Adipocyte (in vitro differentiated cells): ENCODE measurements at places on chromosomes 3 and 15.

GRCh38 chr3:185537369-185537970, 14.9 kb downstream of the LIPH start:
- peak; percentile 35 for DNase-seq

DNA sequence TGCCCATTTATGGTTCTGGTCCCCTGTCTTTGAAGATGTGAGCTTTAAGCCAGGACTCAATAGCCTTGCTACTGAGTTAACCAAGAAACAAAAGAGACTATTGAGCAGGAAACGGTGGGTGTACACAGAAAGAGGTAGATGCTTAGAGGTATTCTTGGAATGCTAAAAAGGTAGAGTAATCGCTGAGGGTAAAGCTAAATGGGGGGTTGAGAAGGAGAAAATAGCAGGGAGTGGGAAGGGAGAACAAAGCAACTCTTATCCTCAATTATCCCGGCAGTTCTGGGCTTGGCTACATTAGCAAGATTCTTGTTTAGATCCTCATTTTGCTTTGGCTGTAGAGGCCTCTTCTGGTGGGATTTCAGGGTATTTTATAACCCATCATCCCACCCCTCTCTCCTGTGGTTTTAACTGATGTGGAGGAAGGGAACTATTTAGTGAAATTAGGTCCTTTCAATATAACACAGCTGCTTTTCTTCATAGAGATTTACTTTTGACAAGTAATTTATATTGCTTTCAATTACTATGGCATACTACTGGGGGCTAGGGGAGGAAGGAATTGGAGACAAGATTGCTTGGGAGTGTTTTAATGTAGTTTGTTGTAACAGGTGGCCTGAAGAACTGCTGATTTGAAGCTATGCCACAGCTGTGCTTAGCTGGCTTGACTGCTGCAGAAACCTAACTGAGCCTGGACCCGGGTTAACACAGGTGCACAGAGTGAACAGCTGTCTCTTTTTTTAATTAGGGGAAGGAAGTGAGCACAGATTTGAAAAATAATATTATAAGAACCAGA, 234.3 kb upstream of the CCDC54 start:
- DNase-seq: no peak

- peak; percentile 97 for DNase-seq
These were observed 19.6 kb downstream of the PLXNA1 start for GRCh38 chr3:127002195-127003174.

DNA sequence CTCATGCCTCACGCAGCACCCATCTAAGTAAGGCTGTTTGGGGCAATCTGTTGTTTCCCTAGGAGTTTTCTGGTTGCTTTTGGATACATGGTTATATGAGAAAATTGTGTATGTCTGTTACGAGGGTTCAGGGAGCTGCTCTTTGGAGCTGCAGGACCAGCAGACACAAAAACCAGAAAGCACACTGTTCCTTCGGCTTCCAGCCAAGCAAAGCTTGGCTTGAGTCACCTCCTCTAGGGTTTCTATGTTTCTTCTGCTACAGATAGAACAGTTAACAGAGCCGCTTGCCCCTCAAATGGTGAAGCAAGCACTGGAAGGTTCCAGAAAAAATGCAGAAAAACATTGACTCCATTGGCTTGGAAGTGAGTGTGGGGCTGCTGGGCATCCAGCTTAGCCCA, 49.2 kb upstream of the CTDSPL start:
- no peak for DNase-seq

DNA sequence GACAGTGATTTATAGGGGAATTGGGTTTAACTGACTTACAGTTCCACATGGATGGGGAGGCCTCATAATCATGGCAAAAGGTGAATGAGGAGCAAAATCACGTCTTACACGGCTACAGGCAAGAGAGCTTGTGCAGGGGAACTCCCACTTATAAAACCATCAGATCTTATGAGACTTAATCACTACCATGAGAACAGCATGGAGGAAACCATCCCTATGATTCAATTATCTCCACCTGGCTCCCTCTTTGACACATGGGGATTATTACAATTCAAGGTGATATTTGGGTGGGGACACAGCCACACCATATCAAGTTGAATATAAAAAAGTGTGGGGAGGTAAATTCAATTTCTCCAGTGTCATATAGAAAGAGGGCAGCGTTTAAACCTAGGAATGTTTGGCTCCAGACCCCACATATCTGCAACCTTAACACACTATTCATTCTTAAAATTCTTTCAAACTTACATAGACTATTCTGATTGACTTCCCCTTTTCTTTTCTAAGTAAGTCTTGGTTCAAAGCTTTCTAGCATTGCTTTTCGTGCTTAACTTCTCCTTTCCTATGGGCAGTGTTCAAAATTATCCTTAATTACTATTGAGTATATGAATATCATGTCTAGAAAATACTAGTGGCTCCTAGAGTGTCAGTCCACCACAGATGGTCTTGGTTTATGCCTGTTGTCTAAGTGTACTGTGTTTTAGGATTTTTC, 446.7 kb upstream of the GBE1 start:
- no peak for DNase-seq

- no peak for DNase-seq
These were observed 10.2 kb upstream of the CP start for GRCh38 chr3:149231871-149232270.

GRCh38 chr3:186002884-186003472, 65.2 kb upstream of the TRA2B start:
- no peak for DNase-seq

DNA sequence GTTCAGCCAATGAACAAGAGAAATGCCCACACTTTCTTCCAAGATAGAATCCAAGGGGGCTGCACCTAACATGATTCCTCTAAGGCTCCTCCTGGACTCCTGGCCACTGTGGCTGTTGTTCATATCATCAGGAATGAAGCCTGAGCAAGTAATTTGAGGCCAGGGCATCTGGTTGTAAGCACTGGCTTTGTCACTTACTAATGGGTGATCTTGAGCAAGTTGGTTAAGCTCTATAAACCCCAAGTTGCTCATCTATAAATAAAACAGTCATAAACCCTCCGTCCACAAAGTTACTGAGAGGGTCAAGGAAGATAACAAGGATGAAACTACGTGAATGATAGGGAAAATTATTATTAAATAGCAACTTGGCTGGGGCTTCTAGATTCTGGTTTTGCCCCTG, 58.3 kb downstream of the CDC25A start:
- peak; percentile 30 for DNase-seq

GRCh38 chr3:188310270-188310710, 156.3 kb downstream of the LPP start:
- DNase-seq: peak; percentile 20

- DNase-seq: peak; percentile 54
These were observed 27.4 kb downstream of the TMOD3 start for GRCh38 chr15:51856714-51857380.

- DNase-seq: peak; percentile 74
These were observed 337.7 kb upstream of the AGTR1 start for GRCh38 chr3:148360051-148360450.

DNA sequence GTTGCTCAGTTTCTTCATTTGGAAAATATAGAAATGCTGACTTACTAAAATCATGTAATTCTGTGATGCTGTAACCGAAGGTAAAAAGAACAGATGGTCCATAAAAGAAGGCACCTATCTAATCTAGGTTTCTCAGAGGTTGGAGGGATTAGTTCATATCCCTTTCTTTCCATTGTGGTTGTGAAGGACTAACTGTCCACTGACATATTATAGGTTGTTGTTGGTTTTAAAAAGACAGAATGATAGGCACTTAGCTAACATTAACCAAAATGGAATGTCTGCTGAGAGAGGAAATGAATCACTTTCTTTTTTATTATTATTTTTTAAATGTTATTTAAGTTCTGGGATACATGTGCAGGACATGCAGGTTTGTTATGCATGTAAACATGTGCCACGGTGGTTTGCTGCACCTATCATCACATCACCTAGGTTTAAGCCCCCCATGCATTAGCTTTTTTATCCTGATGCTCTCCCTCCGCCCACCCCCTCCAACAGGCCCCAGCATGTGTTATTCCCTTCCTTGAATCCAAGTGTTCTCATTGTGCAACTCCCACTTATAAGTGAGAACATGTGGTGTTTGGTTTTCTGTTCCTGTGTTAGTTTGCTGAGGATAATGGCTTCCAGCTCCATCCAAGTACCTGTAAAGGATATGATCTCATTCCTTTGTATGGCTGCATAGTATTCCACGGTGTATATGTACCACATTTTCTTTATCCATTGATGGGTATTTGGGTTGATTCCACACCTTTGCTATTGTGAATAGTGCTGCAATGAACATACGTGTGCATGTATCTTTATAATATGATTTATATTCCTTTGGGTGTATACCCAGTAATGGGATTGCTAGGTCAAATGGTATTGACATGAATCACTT, 45.8 kb downstream of the ALDH1A2 start:
- peak; percentile 39 for DNase-seq

DNA sequence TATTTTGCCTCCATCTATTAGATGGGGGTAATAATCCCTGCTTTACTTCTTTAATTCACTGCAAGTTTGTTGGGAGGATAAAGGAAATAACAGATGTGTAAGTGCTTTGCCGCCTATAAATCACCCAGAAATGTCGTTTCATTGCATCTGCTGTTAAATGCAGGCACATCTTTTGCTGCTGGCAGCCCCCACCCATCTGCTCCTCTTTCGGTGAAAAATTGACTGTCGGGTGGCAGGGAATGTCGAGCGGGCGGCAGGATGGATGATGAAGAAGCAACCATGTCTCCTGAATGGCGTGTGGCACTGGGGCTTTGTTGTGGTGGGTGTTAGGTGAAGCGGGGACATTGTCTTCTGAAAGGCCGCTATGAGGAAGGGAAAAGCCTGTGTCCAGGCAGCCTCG, 543 bp upstream of the REC114 start:
- DNase-seq: no peak

GRCh38 chr3:102189541-102189940, 245.3 kb upstream of the ZPLD1 start:
- DNase-seq: no peak

DNA sequence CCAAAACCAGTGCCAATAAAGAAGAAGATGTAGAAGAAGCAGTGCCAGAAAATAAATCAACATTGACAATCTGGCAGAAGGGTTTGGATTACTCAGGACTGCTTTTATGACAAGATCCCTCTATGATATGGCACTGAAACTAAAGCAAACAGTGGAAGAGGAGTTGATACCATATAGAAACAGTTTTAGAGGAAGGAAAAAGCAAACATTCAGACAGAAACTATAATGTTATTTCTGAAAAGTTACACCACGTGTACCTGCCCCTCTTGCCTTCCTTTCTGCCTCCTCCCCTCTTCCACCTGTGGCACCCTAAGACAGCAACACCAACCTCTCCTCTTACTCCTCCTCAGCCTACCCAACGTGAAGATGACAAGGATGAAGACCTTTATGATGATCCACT, 63.0 kb downstream of the SFMBT1 start:
- no peak for DNase-seq

GRCh38 chr3:45909542-45909941, 23.2 kb downstream of the CCR9 start:
- no peak for DNase-seq

DNA sequence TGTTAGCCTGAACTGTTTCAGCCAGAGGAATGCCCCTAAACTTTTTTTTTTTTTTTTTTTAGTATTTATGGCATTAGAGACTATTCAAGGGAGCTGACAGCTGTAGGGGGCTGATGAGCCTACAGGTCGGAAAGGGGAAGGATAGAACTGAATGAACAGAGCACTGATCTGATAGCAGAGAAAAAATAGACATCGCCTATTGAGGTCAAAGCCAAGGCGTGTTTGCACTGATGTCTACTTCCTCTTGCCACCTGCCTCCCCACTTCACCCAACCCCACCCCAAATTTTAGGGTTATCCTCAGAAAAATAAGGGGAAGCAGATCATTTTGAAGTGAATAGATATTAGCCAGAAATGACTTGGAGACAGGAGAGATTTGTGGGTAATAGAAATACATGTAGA, 3.0 kb upstream of the ZMAT3 start:
- DNase-seq: no peak

DNA sequence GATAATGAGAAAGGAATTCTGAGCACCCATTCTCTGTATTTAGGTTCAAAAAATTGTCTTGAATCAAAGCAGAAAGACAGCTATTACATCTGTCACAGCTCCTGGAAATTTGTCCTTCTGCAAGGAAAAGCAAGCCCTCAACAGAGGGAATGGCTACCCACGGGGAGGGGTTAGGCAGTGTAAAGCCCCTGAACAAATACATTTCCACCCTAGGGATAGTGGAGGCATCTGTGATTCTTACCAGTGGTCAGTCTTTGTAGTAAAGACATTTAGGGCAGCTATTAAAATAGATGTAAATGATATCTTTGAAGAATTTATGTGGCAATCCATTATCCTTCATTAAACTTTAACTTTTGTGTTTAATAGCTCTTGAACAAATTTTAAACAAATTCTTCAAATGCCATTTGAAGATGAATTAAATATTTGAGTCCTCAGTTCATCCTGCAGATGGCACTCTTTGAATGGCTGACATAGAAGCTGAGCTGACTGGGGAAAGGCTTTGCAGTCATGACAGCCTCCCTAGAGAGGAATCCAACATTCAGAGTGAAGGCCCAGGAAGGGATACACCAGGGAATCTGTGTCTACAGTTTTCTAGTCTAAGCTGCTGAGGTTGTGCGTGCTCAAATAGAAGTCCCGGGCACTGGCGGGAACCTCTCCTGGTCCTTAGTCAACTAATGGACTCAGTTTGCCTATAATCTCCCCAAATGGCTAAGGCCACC, 359.7 kb upstream of the ROPN1 start:
- DNase-seq: peak; percentile 88

GRCh38 chr3:64463981-64464380, 223.8 kb downstream of the ADAMTS9 start:
- no peak for DNase-seq

- no peak for DNase-seq
These were observed 229.0 kb downstream of the THSD4 start for GRCh38 chr15:71344316-71344715.

DNA sequence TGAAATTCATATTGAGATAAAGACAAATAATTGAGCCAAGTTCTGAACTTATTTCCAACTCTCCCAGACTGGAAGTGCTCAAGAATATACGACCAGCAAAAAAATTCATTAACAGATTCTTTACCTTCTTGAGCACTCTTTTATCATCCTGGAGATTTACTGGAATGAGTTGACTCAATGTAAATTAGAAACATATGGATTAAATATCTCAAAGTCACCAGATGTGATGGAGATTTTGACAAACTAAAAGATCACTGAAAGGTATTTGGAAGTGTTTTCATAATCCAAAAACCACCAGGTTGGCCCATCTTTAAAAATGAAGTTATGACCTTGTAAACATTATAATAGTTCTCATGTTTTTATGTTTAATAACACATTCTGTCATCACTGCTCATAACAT, 433.2 kb upstream of the RASGRP1 start:
- DNase-seq: no peak

- DNase-seq: peak; percentile 94
These were observed 417.7 kb upstream of the TBL1XR1 start for GRCh38 chr3:177615015-177615414.

DNA sequence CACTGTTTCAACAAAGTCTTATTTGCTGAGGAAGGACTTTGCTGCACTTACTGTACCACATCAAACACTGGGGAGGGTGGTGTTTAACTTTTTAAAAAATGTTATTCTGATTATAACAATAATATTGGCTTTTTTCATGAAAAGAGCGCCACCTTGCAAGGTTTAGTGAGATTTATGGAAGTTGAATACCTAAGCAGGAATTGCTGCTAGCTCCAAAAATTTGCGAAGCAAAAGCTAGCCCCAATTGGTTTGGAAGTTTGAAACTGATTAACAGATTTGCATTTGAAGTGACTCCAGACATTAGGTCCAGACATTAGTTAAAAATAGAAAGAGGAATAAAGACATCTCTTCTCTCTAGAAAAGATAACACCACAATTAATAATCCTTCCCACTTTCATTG, 6.7 kb downstream of the ZIC1 start:
- no peak for DNase-seq

- DNase-seq: no peak
These were observed 8.1 kb upstream of the LRRC2 start for GRCh38 chr3:46574243-46574646.
